ENCODE measurements at places on chromosomes 5 and 9.

- no peak for DNase-seq
Observed at GRCh38 chr5:61329550-61330128, 2.4 kb upstream of the ZSWIM6 start.

DNA sequence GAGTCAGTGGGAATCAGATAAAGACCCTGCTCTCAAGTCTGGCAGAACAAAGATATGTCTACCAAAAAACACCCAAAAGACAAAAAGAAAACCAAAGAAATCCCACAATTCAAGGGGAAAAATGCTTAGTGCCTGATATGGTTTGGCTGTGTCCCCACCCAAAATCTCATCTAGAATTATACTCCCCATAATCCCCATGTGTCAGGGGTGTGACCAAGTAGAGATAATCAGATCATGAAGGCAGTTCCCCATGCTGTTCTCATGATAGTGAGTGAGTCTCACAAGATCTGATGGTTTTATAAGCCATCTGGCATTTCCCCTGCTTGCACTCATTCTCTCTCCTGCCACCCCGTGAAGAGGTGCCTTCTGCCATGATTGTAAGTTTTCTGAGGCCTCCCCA lies 13.4 kb downstream of the FBXO10 start:
- no peak for DNase-seq

DNA sequence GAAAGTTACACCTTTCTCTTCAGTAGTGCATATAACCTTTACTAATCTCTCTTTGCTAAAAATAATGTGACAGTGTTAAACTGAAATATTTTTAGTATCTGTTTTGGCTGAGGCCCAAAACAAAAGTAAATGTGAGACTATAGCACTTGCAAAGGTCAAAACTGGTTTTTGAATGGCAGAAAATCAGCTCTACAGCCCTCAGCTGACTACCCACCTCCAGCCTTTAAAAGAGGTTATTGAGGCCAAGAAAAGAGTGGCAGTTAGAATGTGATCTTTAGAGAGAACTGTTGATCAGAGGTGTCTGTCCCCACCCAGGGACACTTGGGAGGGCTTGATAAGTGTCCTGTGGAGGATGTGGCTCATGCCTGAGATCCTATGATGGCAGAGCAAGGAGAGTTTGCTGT lies 30.9 kb downstream of the PRKACG start:
- DNase-seq: no peak

GRCh38 chr9:81141961-81142360 lies 547.4 kb downstream of the TLE1 start:
- no peak for DNase-seq

All from glomerular endothelial cell (primary cell).